ENCODE measurements at places on chromosomes 3 and 15. TPM values are rescaled to one million over a fixed set of nuclear protein-coding genes. Genes with fewer than 3 reads are reported as not detected.

DNA sequence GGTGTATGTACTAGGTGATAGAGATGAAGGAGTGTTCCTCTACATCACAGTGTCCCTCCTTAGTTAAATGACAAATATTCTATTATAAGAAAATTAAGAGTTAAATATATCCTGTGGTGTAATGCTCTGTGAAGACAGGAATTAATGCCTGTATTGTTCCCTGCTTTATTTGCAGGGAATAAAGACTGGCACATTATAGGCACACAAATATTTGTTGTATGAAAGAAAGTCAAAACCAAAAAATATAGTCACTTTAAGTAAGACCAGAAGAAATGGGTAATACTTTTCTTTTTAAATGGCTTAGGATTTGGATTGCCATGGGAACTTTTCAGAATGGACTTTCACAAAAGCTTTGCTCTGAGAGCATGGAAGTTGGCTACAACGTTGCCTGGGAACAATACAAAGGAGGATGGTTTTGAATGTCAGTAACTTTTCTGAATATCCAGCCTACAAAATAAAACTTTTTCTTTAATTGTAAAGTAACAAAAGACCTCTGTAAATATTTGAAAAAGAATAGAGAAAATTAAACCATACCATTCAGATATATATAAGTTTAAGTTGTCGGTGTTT is 158.0 kb upstream of the P2RY1 start:
- DNase-seq = no peak

CRABP1 gene
- 53.8 TPM for polyA plus RNA-seq

- no peak for DNase-seq
These were observed 12.1 kb downstream of the PRR23E start for GRCh38 chr3:127204841-127205582.

TUSC7 gene
- polyA plus RNA-seq = not detected

DNA sequence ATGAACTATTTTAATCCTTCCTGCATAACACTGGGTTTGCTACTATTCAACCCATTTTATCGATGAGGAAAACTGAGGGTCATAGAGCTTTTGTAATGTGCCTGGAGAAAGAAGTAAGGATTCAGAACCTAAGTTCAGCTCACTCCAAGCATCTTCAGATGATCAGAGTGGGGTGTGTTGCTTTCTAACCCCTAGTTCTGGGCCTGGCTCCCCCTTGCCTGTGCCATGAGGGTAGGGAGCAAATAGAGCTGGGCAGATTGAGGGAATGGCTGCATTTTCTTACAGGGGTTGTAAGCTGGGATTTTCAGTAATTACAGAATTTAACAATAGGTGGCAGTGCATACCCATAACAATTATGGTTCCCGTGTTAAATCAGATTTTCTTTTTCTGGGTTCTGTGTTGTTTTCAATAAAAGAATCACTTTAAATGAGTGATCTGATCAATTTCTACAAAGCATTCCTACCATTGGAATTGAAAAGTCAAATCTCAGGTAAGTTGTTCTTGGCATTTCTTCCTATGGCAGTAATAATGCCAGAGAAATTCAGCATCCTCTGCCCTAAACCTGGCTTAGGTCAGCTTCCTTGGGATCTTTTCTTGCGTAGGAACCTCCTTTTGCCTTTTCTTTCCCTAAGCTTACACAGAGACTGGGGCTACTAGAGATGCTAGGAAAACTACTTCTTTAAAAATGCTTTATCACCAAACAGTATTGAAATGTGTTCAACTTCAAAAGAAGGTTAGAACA is 103.8 kb upstream of the IL12A start:
- DNase-seq = no peak

DNA sequence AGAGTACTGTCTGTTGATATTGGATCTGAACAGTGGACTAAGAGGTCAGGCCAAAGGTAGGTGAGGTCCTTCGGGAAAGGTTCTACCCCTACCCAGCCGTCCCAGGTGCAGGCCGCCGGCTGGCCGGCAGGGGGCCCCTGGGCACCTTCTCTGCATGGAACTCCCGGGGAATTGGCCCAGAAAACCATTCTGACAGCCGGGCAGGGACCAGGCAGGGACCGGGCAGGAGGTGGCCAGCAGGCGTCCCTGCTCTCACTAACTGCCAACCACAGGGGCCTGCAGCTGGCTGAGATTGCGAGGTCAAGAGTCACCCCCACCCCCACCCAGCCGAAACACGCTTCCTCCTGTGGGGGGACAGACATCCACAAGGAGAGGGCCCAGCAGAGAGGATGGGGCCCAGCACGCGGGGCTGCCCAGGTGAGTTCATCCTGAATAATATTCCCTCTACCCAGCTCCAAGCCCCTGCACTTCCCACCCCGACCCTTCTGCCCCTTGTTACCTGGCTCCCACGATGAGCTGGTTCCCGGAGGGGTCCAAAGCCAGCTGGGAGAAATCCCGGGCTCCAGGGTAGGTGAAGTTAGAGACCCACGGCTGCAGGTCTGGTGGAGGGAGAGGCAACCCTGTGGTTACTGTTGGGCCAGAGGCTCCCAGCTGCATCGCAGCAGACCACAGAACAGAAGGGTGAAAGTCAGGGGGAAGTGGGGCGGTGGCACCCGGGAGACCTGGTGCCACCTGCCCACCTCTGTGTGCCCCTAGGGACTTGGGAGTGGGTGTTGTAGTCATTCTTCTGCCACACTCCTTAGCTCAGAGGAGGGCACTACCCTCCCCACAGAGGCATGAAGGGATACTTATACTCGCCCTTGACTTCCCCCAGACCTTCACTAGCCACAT is 84.4 kb downstream of the SEMA5B start:
- peak; percentile 50 for DNase-seq

GRCh38 chr15:81098861-81099651 is 35.0 kb upstream of the CFAP161 start:
- no peak for DNase-seq

SUCLG2 gene
- polyA plus RNA-seq = 101 TPM

SAMMSON gene
- polyA plus RNA-seq = 0.11 TPM

GRCh38 chr3:192685801-192686200 is 41.5 kb downstream of the FGF12 start:
- no peak for DNase-seq

EPHA6 gene
- polyA plus RNA-seq = 0.85 TPM

PARP15 gene
- polyA plus RNA-seq = 0.25 TPM

GRCh38 chr15:101209285-101209845 is 42.5 kb downstream of the CHSY1 start:
- DNase-seq = no peak

All from right renal cortex interstitium (tissue), 3 donors.